T-helper 1 cell (primary cell): ENCODE measurements at places on chromosomes 7 and 10.

- no peak for DNase-seq
These were observed 627 bp upstream of the FLNC start for GRCh38 chr7:128829391-128830166.

DNA sequence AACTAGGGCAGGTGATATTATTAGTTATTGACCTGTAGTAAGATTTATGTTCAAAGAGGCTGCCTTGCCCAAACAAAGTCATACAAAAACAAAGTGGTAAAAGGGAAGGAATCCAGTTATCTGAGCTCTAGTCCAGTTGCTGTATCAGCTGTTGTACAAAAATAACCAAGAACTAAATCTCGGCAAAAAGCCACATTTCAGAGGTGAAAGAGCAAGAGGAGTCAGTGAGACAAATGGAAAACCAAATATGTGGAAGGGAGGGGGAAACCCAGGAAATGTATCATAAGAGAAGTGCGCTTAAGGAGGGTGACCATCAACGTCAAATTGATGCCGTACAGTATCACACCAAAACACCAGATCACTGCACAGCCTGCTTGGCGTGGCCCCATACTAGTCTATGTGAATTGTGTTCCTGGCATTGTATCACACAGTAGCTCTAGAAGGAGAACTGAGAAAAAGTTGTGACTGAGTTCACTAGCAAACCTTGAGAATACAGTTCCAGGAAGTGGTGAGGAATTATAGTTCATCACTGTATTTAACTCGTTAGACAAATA lies 6.4 kb downstream of the AGBL3 start:
- DNase-seq: no peak

DNA sequence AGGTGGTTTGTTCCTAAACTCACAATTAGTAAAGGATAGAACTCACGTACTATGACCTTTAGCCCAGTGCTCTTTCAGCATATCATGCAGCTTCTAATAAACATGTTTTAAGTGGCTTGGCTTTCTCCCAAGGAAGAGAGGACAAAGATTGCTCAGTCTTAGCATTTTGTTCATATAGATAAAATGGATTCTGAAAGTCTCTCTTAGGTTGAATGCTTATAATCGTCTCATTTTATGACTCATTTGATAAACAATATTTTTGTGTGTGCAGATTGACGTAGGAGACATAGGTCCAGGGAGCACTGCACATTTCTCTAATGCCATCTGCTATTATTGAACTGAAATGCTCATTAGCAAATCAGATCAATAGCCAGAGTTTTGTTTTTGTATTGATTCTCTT lies 44.8 kb downstream of the GNAT3 start:
- DNase-seq: no peak

DNA sequence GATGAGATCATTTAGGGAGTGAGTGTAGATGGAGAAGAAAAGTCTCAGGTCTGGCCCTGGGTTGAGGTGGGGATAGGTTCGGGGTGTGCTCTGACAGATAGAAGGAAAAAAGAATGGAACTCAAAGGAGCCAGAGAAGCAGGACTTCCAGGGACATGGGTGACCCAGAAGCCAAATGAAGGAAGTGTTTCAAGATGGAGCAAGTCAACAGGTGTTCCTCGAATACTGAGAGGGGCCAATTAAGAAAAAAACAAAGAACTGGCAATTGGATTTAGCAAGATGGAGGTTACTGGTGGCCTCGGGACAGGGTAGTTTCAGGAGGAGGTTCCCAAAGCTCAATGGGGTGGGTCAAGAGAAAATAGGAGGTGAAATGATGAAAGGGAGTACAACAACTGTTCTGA lies 40.3 kb downstream of the DENND2A start:
- DNase-seq: no peak

- no peak for DNase-seq
These were observed 83.3 kb downstream of the ELMO1 start for GRCh38 chr7:37365405-37365804.

DNA sequence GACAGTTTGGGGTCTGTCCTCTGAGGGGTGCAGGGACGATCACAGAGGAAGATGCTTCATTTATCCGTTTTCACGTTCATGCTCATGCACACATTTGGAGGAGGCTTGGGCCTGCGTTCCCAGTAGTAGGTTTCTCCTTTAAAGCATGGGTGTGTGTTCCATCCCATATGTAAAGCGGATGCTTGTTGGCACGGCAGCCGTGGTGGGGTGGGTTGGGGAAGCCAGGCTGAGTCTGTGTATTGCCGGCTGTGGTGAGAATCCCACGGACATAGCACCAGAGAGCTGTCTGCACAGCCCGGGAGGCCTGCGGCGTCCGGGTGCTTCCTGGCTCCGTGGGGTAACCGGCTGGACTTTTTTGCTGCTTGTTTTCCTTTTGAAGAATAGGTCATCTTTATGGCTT lies 440 bp downstream of the JAKMIP3 start:
- no peak for DNase-seq

DNA sequence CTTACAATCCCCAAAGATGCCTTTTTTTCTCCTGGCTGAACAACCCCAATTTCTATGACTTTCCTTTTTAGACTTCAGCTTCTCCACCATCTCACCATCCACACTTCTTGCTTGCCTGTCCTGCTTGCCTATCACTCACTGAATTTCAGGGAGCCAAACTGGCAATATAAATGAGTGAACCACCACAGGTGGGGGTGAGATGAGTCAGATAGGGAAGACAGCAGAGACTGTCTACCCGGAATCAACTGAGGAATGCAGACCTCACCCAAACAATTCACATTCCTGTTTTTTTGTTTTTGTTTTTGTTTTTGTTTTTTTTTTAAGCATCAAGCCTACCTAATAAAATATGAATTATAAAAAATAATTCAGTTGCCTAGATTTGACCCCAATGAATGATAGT lies 273.8 kb downstream of the NRG3 start:
- DNase-seq: no peak

- DNase-seq: no peak
These were observed 348.5 kb downstream of the GRID1 start for GRCh38 chr10:86017841-86018734.
